GM13976 (cell line): ENCODE measurements at places on chromosomes 12 and 14.

DNA sequence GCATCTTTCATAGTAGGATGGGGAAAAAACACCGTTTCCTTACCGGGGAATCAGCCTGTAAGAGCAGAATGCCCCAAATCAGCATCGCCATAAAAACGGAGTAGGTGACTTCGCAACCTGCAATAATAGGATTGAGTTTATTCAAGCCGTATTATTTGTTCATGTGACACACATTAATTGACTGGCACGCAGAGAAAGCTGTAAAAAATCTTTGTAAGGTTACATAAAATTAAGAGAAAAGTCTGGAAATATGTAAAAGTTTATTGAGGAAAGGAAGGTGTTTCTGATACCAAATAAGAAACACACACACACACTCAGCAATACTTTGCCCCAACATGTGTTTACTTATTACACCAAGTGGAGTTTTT lies 628 bp upstream of the CAPRIN2 start:
- no peak for DNase-seq

DNA sequence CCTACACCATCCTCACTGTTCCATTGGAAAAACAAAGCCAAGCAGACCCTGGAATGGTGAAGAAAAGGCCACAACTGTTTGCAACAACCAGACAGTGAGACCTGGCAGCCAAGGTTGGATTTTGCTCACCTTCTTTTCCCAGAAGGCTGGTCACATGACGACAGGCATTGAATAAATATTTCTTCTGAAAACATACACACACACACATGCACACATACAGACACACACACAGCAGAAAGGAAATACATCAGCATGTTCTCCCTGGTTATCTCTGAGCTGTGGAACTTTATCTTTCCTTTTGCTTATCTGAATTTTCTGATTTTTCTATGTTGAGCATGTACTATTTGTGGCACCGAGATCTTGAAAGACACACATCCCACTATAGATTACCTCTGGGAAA lies 38.0 kb upstream of the CCDC60 start:
- DNase-seq: no peak

DNA sequence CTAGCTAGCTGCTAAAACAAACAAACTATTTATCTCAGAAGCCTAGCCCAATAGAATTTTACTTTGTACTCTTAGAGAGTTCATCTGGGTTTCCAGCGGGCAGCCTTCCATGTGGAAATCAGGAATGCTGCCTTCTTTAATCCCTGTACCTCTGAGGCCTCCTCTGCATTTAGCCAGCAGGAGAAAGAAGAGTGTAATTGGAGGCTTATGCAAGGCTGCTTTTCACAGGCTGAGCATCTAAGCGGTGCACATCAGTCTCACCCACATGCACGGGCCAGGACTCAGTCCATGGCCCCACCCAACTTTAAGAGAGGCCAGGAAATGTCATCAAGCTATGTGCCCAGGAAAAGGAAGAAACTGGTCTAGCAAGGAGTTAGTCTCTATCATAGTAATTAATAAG lies 14.0 kb upstream of the PTGDR start:
- DNase-seq: no peak

GRCh38 chr14:71749613-71750238 lies 182.5 kb upstream of the RGS6 start:
- no peak for DNase-seq

DNA sequence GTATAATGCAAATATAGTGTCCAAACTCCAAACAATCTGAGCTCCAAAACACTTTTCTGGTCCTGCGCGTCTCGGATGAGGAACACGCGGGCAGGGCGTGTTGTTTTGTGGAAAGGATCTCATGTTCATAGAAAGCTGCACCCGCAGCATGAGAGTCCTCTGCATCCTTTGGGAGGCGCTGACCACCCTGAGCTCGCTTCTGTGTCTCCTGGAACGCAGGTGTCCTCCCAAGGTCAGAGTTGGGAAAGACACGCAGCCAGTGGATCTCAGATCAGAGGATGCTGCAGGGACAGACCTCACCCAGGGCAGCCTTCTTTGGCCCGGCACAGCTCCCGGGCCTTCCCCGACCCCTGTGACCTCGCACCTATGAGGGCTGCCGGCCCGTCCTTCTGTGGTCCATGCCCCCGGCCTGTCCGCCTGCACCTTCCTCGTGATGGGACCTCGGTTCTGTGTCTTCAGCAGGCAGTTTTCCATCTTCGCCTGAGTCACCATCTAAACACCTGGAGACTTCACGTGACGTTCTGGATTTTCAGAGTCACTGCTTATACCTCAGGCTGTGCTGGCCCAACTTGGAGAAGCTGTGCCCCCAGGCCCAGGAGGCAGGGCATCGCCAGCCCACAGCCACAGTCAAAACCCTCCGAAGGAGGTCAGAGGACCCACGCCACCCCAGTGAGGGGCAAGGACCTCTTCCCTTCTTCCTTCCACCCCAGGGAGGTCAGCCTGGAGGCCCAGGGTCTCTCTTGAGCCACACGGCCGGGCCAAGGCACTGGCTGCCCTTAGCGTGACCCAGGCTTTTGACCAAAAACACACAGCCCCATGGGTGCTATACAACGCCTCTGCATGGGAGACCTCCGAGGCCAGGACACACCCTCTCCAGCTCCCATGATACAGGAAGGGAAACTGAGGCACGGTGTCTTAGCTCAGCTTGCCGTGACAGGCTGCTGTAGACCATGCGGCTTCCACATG lies 25.9 kb downstream of the MMP17 start:
- no peak for DNase-seq

DNA sequence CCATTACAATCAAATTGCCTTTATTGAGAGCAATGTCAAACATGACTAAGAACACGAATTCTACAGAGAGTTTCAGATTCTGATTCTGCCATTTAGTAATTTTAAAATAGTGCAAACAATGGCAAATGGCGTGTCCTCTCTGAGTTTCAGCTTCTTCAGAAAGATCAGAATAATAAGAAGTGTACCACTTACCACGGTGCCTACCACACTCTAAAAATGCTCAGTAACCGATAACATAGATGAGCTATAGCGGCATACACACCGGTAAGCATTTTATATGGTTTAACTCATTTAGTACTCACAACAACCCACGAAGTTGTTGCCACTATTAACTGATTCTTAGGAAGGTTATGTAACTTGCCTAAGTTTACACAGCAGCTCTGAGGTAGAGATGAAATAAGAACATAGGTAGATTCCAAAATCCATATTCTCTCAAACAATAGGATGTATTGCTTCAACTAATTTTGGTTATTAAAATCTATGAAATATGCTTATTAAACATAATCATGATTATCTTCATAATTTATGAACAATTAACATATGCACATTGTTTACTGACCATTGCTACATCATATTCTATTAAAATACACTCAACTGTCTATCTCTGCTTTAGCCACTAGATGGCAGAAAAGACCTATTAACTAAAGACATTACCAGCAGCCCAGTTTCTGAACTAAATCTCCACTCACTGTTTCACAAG lies 38.3 kb downstream of the SLC6A15 start:
- peak; percentile 32 for DNase-seq

- DNase-seq: no peak
These were observed 20.0 kb downstream of the CKAP4 start for GRCh38 chr12:106227641-106228319.

GRCh38 chr12:124655698-124656516 lies 88.5 kb upstream of the NCOR2 start:
- DNase-seq: no peak

DNA sequence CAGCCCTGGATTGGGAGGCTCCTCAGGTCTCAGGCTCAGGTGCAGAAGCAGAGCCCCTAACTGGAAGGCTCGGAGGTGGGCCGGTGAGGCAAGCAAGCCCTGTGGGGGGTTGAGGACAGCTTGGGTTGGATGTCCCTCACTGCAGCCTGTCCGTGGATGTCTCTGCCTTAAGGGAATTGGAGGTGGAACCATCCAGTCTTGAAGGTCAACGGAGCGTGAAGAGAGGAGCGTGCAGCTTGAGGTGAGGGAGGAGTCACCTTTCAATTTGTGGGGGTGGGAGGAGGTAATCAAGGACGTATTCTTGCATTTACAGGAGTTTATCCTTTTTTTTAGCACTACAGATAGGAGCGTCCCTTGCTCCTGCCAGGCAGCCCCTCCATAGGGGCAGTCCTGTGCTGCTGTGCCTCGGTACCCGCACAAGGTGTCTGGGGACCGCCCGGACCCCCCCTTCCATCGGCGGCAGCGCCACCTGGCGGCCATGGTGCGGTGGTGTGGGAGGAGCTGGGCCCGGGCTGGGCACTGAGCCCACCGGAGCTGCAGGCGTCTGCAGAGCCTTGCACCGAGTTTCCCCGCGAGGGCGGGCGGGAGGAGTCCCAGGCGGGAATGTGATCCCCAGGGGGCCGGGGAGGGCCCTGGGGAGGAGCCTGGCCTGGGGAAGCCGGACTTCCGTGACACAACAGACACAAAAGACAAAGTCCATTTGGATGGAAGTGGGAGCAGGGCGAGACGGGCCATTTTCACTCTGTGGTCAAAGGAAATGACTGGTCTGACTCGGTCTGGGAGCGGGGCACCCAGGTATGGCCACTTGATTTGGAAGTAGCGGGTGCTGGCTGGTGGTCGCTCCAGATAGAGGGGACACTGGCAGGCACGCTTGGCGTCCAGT lies 864 bp downstream of the DNAJC22 start:
- DNase-seq: peak; percentile 92

GRCh38 chr12:6700646-6701051 lies at the start of gene PIANP:
PIANP (minus strand) TSS chr12:6700815; CDS start chr12:6698061, 2,754 bp downstream.
- DNase-seq: no peak

- no peak for DNase-seq
These were observed 1168.4 kb downstream of the AACS start for GRCh38 chr12:126233625-126234024.

DNA sequence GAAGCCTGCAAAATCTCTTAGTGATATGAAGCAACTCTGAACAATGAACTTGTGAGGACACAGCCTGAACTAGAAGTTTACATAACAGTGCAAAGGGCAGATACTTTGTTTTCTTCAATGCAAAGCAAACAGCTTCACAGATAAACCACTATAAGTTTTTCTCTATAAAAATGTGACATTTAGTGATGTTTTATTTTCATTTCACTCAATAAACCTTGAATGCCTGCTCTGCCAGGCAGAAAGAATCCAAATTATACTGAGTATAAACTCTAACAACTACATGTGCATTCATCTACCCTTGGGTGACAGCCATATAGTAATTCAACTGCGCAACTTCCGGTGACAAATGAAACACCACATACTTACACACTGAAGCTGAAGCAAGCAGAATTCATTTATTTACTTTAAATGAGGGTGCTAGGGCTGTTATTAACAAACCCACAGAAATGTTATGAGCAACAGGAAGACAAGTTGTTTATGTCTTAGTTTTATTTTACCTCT lies 10.3 kb downstream of the DCP1B start:
- DNase-seq: no peak

- no peak for DNase-seq
These were observed 79.4 kb downstream of the METTL25 start for GRCh38 chr12:82437744-82438143.

- no peak for DNase-seq
These were observed 27.3 kb downstream of the CKAP4 start for GRCh38 chr12:106220536-106220935.

DNA sequence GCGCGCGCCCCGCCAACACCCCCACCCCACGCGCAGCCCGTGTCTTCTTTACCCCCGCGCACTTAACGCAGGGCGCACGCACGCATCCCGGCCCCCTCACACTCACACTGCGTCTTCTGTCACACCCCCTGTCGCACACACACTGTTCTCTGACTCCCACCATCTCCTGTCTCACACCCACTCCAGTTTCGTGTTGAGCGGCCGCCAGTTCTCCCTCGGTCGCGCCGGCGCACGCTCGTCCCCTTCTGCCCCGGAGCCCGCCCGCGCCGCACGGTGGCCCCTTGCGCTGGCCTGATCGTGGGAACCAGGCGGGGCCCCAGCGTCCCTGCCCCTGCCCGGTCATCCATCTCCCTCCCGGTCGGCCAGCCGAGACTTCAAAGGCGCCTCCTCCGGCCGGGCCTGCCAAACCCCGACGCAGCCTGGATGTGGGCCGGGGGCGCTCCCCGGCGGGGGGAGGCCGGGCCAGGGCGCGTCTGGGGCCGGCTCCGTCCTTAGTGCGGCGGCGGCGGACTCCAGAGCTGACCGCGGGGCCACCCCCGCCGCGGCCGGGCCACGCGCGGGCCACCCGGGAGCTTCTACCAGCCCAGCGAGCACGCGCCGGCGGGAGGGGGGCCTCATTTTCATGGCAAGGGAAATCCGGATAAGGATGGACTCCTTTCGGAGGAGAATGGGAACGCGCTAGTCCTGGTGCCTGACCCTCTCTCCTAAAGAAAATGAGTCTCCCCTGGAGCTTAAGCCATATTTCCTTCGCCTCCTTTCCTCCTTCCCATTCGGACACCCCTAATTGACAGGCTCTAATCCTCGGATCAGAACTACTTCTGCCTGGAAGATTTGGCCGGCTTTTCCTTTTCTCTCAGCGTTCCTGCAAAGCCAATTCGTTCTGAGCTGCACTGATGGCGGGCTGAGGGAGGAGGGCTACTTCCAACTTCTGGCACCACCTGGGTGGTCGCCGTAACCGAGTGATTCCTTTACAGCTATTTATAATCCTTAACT lies 82.0 kb upstream of the HMGA2 start:
- peak; percentile 79 for DNase-seq

DNA sequence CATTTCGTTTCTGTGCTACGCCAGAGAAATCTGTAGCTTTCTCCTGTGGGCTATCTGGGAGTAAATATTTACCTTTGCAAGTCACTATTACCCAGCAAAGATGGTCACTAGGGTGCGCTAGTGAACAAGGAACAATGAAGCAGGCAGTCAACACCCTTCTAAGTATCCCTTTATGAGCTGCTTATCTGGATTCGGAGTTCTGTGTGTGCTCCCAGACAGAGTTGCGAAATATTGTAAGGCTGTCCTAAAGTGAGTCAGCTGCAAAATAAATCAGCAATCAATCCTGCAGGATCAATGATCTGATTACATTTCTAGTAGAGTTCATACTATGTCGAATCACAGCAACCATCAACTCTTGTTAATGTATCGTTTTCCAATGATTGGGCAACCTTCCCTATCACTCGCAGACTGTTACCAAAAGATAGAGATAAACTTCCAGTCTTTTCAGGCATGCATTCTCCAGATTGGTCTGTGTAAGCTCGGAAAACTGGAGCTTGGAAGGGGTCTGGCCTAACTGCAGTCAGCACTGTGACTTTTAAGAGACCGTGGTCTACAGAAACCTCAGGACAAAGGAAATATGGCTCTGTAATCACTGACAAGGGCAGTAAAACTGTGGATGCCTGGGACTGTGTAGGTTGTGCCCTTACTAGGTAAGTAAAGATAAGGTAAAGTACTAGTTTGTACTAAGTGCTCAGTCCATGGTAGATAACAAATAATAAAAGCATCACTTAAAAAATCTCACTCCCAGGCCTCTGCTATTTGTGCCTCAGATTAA lies 133.5 kb downstream of the KCNK10 start:
- DNase-seq: peak; percentile 68

- peak; percentile 48 for DNase-seq
These were observed 4.8 kb upstream of the DGLUCY start for GRCh38 chr14:91108941-91109611.
